ENCODE measurements at places on chromosomes 12 and 14. TPM values are rescaled to one million over a fixed set of nuclear protein-coding genes. Genes with fewer than 3 reads are reported as not detected.

The NELL2 gene
- not detected for total RNA-seq

The PRIMA1 gene
- total RNA-seq = not detected

The FGF23 gene
- not detected for total RNA-seq

The ADAM20 gene
- total RNA-seq = 1.2 TPM

The MGST1 gene
- 6.5 TPM for total RNA-seq

The RPS6KL1 gene
- 6.1 TPM for total RNA-seq

The TAS2R46 gene
- total RNA-seq = 3.1 TPM

The FAM90A1 gene
- not detected for total RNA-seq

The KLHDC2 gene
- total RNA-seq = 56.2 TPM

The WNT5B gene
- 0.27 TPM for total RNA-seq

The OTOGL gene
- 1.4 TPM for total RNA-seq

The KRT82 gene
- total RNA-seq = not detected

The TMEM229B gene
- 0.19 TPM for total RNA-seq

The PRR4 gene
- total RNA-seq = 0.18 TPM

The STK38L gene
- 31.1 TPM for total RNA-seq

The MGP gene
- total RNA-seq = 65.4 TPM

The PKP2 gene
- total RNA-seq = 5.9 TPM

The SYNE3 gene
- total RNA-seq = 4.5 TPM

The CELA1 gene
- not detected for total RNA-seq

The CLEC6A gene
- not detected for total RNA-seq

The ACSS3 gene
- total RNA-seq = 0.19 TPM

The TAS2R42 gene
- total RNA-seq = not detected

The BMP4 gene
- 62.3 TPM for total RNA-seq

The POTEG gene
- not detected for total RNA-seq

The SYNDIG1L gene
- not detected for total RNA-seq

The TAS2R50 gene
- 1.8 TPM for total RNA-seq

The ALX1 gene
- 0.09 TPM for total RNA-seq

The TBX5 gene
- 0.19 TPM for total RNA-seq

The EPYC gene
- total RNA-seq = not detected

The NRL gene
- 0.45 TPM for total RNA-seq

The JAG2 gene
- 96.3 TPM for total RNA-seq

The KRT85 gene
- total RNA-seq = not detected

The RIPK3 gene
- 3.5 TPM for total RNA-seq

The NANOG gene
- total RNA-seq = not detected

The TSPAN9 gene
- 58.6 TPM for total RNA-seq

The C12orf60 gene
- 1.3 TPM for total RNA-seq

The SMCO3 gene
- total RNA-seq = 0.56 TPM

The VRK1 gene
- 31.6 TPM for total RNA-seq

The ADAMTS20 gene
- total RNA-seq = not detected

The RASSF9 gene
- total RNA-seq = 0.99 TPM

The LTBP2 gene
- 214 TPM for total RNA-seq

The INHBC gene
- not detected for total RNA-seq

The ZFHX2 gene
- total RNA-seq = 0.27 TPM

The DEGS2 gene
- not detected for total RNA-seq

The ASIC1 gene
- 1.0 TPM for total RNA-seq

The CYP46A1 gene
- 0.09 TPM for total RNA-seq

The PLXNC1 gene
- total RNA-seq = 0.09 TPM

The CSRNP2 gene
- total RNA-seq = 16.2 TPM

The OASL gene
- 0.36 TPM for total RNA-seq
